Stimulated activated CD4-positive, alpha-beta T cell treated with anti-CD3 and anti-CD28 coated beads, Interleukin-4, amount 100 ng/mL, for 24 hours (primary cell): ENCODE measurements at places on chromosomes 1 and 21.

DNA sequence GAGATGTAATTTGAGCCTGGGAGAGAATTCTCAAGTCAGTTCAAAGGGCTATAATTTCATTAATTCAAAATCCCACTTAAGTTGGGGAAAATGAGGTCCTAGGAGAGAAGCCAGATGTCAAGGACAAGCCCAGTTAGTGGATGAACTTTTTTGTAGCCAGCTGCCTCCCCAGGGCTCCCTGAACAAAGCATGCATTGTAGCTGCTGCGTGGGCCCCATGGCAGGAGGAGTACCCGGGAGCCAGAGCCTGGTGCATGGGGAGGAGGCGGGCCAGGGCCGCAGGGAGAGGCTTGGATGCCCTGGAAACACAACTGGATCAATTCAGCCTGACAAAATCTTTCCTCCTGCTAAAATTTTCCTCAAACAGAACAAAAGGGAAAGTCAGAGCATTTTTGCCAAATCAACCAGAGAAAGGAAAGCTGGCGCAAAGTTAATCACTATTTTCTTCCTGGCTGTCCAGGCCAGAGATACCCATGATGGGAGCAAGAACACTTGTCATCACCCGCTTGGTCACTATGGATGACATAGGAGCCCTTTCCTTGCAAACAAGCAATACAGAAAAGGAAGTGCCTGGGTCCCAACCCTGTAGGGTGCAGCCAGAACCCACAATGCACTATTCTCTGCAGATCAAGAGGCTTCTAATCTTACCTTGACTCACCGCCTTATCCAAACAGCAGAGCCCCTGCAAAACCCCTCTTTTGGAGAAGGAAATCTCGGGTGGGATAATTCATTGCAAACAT lies 248.1 kb upstream of the RAB4A start:
- DNase-seq, result no peak

GRCh38 chr1:33195556-33195955 lies 13.7 kb upstream of the TRIM62 start:
- DNase-seq, result no peak

DNA sequence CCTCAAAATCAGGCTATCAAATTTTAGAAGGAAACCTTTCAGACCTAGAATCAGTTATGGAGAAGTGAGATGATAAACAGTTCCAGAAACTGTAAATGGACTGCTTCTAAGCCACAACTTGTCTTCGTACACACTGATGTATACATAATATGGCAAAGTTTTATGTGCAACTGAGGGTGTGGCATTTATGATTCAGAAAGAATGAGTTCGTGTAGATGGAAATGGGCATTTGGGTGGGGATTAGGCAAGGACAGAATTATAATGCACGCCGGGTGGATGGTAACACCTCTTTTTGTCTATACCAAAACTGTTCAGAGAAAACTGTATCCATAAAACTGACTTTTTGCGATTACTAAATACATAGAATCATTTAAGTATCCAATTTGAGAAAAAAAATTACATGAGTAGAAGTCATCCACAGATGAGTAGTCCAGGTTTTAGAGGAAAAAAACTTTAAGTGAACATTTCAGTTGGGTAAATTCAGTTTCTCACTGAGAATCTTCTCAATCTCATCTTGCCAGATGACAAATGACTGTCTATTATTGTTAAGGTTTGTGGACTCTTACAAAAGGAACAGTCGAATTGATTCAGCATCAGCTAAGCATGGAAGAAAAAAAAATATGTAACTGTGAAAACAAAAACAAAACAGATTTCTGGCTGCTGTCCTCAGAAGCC lies 22.5 kb downstream of the ERRFI1 start:
- DNase-seq, result no peak

GRCh38 chr1:220031287-220031686 lies 15.0 kb downstream of the EPRS1 start:
- DNase-seq, result no peak

DNA sequence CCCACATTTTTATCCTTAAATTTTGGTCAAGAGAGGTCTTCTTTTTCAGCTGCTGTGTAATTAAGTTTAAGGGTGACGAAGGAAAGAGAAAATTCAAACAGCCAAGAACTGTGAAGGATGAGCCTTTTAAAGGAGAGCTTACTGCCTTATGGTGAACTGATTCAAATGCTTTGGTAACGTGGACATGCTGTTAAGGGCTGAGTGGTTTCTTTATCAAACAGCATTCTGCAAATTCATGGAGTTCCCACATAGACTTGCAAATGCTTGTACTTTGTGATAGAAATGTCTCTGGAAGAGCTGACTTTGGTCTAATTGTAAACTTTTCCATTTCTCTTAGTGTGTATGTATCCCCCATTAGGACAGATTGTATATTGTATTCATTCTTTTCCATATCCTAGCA lies 93.8 kb downstream of the CHD1L start:
- DNase-seq, result no peak

DNA sequence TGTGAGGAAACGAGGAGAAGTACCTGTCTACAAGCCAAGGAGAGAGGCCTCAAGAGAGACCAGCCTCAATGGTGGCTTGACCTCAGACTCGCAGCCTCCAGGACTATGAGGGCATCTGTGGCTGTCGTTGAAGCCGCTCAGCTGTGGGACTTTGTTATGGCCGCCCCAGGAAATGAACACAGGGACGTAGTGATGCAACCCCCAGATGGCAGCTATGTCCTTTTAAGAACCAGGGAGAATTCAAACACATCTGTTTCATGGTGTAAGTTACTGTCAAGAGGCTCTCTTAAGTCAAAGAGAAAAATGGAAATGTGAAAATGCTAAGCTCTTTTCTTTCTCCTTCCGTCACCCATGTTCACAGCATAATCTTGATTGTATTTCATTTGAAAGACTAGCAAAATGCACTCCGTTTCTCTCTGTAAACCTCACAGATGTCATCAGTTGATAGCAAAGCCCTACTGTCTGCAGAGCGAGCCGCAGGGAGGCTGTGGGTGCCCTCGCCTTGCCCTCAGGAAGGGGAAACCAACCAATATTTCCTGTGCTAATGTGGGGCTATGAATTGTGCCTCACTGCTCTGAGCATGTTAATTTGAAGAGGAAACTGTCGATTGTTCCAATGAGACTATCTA lies 21.3 kb downstream of the UBASH3A start:
- DNase-seq, result peak; percentile 64

DNA sequence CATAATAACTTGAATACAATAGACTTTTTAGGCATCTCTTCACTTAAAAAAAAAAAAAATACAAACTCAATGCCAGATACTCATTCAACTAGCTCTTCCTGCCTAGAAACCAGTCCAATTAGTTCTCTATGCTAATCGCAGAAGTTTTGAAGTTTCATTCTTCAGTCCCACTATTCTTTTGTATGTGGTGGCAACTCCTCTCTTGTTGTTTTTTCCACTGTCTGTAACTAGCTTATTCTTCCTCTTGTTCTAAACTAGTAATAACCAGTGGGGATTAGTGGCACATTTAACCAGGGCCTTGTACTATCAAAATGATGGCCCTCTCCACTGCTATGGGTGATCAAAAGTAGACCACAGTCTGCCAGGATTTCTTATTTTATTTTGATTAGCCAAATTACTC lies 52.5 kb downstream of the SELENOF start:
- DNase-seq, result no peak

DNA sequence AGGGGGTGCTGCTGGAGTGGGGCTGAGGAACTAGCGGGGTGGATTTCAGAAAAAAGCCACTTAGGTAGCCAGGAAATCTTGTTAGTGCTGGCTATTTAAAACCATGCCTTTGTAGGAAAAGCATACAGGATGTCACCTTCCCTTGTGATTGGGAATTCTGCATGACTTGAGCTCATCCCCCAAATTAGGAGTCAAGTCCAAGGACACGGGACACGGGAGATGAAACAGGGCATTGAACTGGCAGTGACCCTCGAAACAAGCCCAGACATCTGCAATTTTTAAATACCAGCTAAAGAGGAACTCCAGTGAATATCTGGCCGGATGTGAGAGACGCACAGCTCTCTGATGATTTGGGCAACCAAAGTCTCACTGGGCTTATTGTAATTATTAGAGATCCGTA lies 32.8 kb downstream of the C2CD2 start:
- no peak for DNase-seq

DNA sequence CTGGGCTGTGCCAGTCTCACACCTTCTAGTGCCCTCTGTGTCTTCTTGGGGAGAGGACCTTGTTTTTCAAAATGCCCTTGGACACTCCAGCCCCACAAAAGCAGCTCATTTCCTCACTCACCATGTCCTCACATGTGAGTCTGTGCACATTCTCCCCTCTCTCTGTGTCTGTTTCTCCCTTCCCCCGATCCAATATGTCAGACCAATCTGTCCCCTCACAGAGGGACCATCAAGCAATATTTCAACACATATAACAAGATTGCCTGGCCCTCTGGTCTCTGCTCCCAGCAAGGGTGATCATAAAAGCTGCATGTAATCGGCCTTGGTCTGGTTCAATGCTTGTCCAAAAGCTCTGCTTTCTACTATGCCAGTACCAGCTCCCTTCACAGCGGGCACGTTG lies 261.2 kb downstream of the MATN1 start:
- DNase-seq, result no peak

GRCh38 chr1:22489823-22490222 lies 38.2 kb downstream of the ZBTB40 start:
- DNase-seq, result no peak

- no peak for DNase-seq
Observed at GRCh38 chr1:41238311-41238988, 3.7 kb downstream of the SCMH1 start.

DNA sequence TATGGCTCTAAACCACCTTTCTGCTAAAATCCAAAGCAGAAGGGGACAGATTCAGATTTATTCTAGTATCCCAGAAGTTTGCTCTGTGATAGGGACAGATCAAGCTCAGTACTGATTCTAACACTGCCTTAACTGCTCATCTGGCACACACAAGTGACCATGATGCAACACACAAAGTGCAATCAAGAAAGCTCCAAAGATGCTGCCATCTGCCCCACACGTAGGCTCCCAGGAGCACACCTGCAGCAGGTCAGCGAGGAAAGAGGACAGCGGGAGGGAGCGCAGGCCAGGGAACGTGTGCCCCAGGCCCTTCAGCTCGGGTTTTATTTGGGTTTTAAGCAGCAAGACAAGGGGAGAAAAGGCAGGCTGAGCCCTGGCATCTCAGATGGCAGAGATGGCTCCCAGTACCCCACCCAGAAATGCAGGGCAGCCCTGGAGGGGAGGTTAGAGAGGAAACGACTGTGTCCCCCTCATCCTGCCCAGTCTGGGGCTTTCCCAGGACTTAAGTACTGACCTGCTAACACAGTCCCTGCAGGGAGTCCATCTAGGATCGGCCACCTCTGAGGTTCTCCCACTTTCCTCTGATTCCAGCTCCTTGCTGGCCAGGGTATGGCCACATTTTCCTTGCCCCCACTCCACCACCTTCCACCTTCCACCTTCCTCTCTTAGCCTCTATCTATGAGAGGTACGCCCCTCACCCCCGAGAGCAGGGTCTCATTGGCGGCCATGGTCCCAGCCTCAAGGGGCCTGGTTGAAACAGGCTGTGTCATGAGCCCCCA lies 1.2 kb downstream of the TRIM11 start:
- DNase-seq, result no peak

- peak; percentile 89 for DNase-seq
Observed at GRCh38 chr1:26417111-26417759, 6.6 kb downstream of the LIN28A start.

GRCh38 chr1:228842094-228842775 lies 107.0 kb downstream of the RHOU start:
- DNase-seq, result no peak

DNA sequence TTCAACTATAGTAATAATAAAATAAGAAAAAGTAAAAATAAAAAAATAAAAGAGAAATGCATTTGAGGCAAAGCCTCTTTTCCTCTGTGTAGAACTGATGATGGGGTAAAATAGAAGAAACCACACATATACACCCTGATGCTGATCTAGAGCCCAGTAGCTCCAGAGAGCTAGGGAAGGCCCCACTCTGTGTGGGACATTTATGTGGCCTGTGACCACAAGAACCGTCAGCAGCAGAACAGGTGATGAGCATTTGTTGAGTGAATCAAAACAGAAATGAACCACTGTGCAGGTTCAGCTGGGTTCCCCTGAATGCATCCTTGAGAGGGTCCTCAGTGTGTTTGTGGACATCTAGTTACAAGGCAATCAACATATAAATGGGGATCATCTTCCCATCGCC lies 221.8 kb upstream of the HOOK1 start:
- no peak for DNase-seq
